D341Med (cell line): ENCODE measurements at places on chromosomes 16 and 17.

DNA sequence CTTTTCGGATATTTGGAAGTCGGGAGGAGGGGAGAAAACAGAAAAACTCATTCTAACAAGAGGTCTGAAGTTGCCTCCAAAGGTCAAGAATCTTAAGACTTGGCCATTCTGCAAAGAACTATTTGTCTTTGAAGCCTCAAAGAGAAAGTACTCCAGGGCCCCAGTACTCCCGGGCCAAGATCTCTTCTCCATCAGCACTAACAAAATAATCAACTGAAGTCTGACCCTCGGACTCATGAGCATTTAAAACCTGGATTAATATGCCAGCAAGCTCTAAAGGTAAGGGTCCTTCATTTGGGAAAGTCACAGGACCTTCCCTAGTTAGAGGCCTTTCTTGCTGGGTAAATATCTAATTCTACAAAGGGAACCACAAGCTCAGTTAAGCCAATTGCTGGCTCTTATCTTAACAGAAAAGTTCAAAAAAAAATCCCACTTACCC lies 4.5 kb downstream of the AXIN2 start:
- DNase-seq = no peak

GRCh38 chr16:54546521-54546920 lies 259.9 kb upstream of the IRX3 start:
- no peak for DNase-seq

DNA sequence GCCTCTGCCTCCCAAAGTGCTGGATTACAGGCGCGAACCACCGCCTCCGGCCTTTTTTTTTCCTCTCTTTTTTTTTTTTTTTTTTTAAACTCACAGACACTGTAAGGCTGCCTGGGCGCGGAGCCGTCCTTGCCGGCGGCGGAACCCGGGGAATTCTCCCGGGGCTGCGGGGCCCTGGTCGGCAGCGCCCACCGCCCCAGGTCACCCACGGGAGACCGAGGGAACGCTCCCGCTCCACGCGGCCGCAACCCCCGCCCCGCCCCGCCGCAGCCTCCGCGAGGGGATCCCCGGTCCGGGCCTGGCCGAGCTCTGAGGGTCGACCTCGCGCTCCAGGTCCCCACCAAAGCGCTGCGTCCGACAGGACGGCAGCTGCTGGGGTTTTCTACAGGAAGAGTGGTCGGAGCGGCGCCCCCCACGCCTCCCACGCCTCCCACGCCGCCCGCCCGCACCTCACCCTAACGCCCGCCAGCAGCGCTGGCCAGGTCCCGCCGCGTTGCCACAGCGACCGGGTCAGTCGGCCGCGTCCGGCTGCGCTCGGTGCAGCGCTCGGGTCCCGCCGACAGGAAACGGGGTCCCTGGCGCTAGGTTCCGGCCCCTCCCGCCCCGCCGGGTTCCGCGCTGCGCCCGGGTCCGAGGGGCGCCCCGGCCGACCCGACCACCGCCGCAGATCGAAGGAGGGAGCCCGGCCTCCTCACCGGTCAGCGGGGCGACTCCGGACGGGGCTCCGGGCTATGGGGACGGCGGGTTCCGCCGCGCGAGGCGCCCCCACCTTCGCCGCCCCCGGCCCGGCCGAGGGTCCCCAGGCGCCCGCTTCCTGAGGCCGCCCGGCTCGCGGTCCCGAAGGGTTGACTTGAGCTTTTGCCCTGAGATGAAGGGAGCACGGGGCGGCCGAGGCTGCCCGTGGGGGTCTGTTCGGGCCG lies at the start of gene CCDC57:
TSS of gene CCDC57 (minus strand) at position 512 of the 920 bp plus-strand sequence. CDS start 10,898 bp downstream, outside the sequence.
- peak; percentile 99 for DNase-seq

DNA sequence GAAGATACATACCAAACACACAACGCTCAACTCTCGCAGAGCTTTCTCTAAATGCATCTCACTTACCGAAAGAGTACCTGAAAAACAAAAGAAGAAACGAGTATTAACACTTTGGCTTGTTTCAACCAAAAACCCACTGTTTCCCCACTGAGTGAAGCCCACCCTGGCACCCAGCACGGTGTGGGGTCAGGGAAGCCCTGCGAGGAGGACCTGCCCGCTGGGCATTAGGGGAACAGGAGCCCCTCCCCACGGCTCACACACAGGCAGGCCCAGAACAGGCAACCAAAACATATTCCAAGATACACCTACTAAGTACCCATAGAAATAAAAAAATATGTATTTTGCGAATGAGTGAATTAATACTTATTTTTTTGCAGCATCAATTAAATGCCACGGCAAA lies 36.6 kb downstream of the LMF1 start:
- DNase-seq = no peak

- no peak for DNase-seq
Observed at GRCh38 chr17:77700165-77700881, 258.2 kb upstream of the TNRC6C start.

GRCh38 chr16:86571530-86571915 lies 4.9 kb downstream of the FOXC2 start:
- DNase-seq = no peak

DNA sequence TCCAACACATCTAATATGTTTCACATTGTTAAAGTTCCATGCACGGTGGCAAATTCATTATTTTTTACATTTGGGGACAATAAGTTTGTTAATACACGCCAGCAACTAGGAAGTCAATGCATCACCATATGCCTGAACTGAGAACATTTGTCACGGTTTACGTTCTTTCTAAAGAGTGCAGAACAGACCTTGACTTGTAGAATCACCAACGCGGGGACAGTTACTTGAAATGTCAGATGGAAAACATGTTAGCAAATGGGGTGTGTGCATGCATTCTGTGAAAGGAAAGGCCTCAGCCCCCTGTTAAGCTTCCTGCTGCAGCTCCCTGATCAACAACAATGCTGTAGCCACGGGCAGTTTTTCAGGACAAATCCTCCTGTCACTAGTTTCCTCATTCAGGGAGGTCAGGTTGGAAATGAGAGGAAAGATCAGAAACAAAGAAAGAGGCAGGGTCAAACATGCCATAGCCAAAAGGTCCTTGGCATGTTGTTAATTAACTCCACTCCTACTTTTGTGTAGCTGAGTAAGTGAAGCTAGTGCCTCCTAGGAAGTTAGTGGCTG lies 18.4 kb downstream of the SMIM36 start:
- DNase-seq = no peak

DNA sequence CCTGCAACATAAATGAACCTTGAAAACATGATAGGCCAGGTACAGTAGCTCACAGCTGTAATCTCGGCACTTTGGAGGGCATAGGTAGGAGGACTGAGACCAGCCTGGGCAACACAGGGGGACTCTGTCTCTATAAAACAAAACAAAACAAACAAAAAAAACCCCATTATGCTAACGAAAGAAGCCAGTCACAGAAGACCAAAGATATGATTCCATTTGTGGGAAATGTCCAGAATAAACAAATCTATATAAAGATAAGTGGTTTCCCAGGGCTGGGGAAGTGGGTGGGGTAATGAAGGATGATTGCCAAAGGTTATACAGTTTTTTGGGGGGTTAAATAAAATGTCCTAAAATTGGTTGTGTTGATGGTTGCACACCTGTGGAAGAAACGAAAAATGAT lies 36.5 kb upstream of the SIAH1 start:
- DNase-seq = no peak

- no peak for DNase-seq
Observed at GRCh38 chr16:72033437-72033836, 20.9 kb upstream of the HP start.

- DNase-seq = no peak
Observed at GRCh38 chr17:55368706-55369105, 52.9 kb downstream of the MMD start.

- no peak for DNase-seq
Observed at GRCh38 chr16:88552815-88553214, 17.4 kb upstream of the ZC3H18 start.

DNA sequence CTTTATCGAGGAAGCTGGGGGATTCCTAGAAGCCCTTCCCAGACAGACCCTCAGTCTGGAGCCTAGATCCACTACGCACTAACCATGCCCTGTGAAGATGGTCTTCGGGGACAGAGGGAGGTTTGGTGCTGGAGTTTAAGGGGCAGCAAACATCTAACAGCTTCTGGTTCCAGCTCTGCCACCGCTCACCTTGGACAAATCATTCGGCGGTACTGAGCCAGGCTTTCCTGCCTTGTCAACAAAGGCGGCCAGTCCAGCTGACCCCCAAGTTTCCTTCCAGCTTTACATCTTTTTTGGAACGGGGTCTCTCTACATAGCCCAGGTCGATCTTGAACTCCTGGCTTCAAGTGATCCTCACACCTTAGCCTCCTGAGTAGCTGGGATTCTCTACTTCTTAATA lies 369 bp upstream of the GJD3 start:
- DNase-seq = no peak

DNA sequence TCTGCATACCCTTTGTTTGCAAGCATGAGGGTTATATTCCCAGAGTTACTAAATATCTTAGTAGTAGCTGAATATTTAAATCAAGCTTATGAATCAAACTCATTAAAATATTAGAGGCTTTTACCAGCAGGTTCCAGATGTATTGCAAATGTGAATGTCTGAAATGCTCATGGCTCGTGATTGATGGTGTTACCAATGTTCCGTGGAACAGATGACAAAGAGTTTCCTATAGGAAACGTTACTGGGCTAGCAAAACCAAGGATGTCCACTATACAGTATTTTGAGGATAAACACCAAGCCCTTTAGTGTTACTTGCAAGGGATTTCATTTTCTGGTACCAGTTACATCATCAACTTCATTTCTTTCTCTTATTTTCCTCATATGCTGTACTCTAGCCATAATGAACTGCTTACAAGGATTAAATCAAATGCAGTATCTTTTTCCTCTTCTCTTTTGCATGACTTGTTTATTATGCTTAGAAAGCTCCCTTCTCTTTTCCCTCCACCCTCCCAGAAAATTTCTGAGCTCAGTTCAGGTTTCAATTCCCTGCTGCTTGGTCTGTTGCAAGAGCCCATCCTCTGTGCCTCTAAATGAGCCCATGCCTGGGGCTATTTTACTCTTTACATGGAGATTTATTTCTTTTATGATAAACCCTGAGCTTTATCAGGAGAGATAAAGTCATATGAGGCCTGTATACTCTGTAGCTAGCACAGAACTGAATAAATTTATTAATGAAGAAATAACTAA lies 1537.1 kb upstream of the GOT2 start:
- no peak for DNase-seq

DNA sequence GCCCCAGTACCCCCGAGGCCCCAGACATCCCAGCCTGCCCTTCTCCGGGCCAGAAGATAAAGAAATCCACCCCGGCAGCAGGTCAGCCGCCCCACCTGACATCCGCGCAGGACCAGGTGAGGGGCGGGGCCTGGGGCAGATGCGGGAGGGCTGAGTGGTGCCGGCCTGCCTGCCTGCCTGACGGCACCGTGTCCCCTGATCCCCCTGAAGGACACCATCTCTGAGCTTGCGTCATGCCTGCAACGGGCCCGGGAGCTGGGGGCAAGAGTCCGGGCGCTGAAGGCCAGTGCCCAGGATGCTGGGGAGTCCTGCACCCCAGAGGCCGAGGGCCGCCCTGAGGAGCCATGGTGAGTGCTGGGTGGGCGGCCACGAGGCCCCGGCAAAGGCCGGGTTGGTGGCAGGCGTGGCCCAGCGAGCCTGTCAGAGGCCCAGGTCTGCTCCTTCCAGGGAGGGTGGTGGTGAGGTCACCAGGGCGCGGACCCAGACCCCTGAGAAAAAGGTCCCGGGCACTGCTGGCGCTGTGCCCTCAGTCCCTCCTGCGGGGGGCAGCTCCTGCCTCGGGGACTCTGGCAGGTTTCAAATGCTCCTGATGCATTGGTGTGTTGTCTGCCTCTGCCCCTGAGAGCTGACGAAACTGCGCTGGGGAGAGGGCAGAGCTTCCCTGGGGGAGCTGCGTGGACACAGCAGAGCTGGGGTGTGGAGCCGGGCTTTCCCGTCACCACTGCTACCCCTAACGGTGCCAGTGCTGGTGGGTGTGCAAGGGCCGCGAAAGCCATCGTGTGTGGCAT lies 1.2 kb downstream of the CDT1 start:
- DNase-seq = no peak

- no peak for DNase-seq
Observed at GRCh38 chr16:57151369-57151768, 34.5 kb downstream of the PSME3IP1 start.

- DNase-seq = no peak
Observed at GRCh38 chr16:1729026-1729425, 23.0 kb downstream of the MAPK8IP3 start.

GRCh38 chr17:7651665-7652387 lies 1.1 kb downstream of the ATP1B2 start:
- DNase-seq = peak; percentile 43

DNA sequence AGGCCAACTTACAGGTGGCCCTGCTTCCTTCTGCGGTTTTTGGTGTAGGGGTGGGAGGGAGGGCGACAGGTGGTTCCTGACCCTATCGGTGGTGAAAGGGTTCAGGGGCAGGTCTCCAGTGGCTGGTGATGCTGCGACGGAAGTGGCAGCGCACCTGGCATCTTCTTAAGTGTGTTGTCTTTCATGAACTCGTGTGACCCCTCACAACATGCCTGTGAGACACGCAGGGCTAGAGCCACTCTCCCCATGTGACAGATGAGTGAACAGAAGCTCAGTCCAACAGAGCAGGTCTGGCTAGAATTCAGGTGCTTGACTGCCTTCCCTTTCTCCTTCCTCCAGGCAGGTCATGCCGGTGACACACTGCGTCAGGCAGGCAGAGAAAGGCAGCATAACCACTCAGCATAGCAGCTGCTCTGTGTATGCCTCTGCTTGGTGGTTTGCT lies 8.0 kb downstream of the TNFAIP1 start:
- DNase-seq = no peak

DNA sequence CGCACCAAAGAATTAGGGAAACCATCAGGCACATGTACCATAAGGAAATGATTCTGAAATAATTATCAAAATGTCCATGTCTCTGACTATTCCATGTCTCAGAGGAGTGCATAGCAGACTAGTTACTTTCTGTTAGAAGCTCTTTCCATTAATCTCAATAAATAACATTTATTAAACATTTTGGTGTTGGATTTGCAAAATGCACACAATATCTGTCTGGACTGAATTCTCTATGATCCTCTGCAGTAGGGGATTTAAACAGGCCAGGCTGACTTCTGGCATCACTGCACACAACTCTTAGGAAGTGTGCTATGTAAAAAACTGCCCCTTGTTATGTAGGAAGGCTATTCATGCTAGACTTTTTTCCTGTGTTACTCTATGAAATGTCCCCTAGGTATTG lies 283.3 kb upstream of the CDH5 start:
- no peak for DNase-seq

GRCh38 chr16:5761592-5761991 lies 664.0 kb upstream of the EEF2KMT start:
- DNase-seq = no peak

GRCh38 chr16:56513972-56514371 lies 5.9 kb downstream of the BBS2 start:
- DNase-seq = peak; percentile 71

- DNase-seq = peak; percentile 42
Observed at GRCh38 chr17:75478508-75478907, 22.1 kb downstream of the TMEM94 start.

DNA sequence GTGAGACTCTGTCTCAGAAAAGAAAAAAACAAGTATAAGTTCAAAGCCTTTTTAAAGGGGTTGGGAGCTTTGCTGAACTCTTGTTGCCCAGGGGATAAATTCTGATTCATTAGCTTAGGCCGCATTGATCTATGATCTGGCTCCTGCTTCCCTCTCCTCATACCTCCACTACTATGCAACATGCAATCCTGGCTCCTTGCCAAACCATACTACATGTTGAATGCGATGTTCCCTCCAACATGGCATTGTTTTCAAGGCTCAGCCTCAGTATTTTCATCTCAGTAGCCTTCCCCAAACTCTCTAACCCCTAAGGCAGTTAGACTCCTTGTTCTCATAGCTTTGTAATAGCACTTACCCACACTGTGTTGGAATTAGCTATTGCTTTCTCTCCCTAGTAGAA lies 6.2 kb downstream of the REXO5 start:
- no peak for DNase-seq

GRCh38 chr17:81888105-81888987 lies 3.0 kb downstream of the ALYREF start:
- no peak for DNase-seq

GRCh38 chr17:4073983-4074830 lies 68.6 kb downstream of the ZZEF1 start:
- DNase-seq = no peak
